ENCODE measurements at places on chromosomes 6 and 20.

DNA sequence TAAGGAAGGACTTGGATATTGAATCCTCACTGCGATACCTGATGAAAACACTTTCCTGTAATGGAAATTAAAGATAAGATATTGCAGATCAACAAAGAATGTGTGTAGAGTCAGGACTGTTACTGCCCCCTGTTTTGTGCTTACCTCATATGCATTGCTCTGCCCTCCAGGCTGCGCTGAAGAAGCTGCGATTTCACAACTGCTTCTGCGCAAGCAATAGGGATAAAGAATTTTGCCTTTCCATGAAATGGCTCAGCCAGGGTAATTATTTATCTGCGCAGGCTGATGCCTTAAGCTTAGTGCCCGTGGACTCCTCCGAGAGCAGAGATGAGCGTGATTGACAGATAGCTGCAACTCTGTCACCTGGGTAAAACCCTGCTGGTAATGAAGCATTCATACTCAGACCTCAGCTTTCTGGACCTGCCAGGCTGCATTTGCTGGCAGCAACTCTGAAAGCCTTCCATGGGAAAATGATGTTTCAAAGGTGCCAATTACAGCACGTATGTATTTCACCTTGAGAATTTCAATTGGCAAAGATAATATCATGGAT lies 370.6 kb downstream of the SAMD5 start:
- no peak for DNase-seq

GRCh38 chr6:90478789-90479602 lies 107.9 kb downstream of the MAP3K7 start:
- peak; percentile 93 for DNase-seq

DNA sequence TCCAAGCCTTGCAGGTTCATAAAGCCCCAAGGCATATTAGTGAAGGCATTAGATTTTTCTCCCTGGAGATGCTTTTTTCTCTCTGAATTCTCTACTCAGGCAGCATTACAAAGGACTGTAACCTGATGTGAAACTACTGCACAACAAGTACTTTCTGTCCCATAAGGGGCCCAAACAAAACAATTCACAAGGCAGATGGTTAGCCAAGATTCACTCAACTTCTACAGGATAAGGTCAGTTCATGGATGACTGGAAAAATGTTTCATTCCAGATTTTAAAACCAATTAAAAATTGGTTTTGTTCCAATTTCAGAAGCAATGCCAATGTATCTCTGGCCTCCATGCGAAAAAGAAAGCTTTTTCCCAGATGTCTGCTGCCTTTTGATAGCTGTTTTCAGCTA lies 181.8 kb downstream of the KHDC1L start:
- no peak for DNase-seq

DNA sequence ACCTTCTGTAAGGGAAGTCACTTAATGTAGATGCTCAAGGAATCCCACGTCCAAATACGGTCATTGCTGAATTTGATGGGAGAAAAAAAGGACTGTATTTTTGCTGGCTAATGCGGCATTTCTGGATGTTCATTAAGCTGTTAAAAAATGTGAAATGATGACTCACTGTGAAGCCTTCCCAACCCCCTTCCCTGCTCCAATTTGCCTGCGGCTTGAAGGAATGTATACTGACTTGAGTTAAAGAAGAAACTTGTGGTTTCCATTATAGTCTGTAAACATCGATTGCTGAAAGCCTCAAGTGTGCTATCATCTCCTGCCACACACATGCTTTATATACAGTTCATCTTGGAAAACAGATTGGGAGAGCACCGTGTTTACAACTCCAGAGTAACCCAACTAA lies 249.1 kb upstream of the JAG1 start:
- peak; percentile 98 for DNase-seq

DNA sequence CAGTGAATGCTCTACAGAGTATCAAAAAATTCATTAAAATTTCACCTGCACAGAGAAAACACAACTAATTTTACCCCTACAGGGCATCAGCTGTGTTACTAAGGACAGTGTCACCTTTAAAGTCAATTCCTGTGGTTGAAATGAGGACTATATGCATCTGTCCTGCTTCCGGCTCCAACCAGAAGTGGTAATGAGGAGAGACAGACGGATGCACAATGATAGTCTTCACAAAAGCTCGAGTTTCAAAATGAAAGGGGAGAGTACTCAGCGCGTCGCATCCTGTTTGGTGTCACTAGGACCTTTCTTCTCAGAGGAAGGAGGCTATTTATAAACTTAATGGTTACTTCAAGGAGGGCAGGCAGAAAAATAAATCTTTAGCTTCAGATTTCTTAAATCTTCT lies 86.5 kb downstream of the LYRM4 start:
- DNase-seq = no peak

GRCh38 chr20:45114465-45115385 lies at the start of gene WFDC5:
Gene WFDC5 (minus strand): TSS chr20:45115174. CDS start chr20:45115083, 91 bp downstream.
- DNase-seq = no peak

DNA sequence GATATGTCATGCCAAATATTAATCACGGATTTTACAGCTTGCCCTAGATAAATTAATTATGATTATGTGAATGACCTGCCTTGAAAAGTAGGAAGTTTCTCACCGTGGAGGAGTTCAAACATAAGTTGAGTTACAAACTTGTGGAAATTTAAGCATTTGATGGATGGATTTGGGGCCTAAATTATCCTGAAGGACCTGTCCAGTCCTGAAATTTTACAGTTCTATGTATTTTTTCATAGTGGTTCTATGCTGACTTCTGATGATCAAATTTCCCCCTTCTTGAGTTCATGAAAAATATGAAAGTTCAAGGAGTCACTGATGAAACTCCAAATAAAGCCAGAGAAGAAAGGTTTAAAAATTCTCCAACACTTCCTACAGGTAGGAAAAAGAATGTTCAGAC lies 178.6 kb downstream of the SLC35F1 start:
- no peak for DNase-seq

DNA sequence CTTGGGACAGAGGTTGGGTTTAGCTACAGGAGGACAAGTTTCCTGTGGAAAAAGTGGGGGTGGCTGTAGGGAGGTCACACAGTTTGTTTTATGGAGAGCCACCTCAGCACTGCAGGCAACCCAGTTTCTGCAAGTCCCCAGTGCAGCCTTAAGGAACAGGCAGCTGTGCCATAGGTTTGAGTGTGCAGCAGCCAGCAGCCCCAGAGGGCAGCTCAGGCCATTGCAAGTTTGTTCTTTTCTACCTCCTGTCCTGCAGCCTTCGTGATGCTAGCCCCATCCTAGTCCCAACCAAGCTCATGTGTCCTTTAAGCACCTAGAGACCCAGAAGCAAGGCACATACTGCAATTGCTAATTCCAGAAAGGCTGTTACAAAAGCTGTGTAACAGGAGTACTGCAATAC lies 58.8 kb downstream of the ZBTB9 start:
- no peak for DNase-seq

Measured in fibroblast of skin of right quadriceps (primary cell).